NT2/D1 (cell line): ENCODE measurements at places on chromosomes 2 and 18.

GRCh38 chr2:15941871-15942710 lies 1.7 kb downstream of the MYCN start:
- no peak for DNase-seq

DNA sequence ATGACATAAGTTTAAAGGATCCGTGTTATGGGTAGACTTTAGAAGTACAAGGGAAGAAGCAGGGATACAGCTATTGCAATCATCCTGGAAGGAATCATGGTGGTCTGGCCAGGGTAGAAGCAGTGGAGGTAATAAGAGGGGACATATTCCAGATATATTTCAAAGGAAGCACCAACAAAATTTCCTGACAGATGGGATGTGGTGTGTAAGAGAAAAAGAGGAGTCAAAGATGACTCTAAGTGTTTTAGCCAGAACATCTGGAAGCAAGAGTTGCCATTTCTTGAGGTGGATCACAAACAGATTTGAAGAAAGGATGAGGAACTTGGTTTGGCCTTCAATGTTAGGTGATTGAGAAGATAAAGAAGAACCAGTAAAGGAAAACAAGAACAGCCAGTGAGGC lies 133.1 kb upstream of the CTAGE1 start:
- DNase-seq = no peak

DNA sequence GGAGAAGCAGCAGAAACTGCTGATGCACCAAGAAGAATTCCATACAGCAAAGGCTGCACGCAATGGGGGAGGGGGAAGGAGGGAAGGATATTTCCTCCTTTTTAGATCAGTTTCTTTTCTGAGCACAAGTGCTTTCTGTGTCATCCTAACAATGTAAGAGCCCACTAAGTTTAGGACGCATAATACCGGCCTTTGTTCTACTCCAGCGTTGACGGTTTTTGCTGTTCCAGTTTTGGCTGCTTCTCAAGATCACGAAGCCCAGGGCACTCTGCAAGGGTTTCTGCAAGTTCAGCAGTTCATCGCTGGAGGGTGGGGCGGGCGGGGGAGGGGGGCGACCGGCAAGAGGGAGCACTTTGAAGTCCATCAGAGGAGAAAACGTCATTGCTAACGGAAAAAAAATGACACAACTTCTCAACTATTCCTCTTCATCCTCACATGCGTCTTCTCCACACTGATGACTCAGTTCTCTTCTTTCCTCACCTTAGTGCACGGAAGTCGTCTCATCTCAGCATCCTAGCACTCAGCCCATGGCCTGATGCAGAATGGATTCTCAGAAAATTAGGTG lies 8.7 kb downstream of the FAM178B start:
- no peak for DNase-seq

DNA sequence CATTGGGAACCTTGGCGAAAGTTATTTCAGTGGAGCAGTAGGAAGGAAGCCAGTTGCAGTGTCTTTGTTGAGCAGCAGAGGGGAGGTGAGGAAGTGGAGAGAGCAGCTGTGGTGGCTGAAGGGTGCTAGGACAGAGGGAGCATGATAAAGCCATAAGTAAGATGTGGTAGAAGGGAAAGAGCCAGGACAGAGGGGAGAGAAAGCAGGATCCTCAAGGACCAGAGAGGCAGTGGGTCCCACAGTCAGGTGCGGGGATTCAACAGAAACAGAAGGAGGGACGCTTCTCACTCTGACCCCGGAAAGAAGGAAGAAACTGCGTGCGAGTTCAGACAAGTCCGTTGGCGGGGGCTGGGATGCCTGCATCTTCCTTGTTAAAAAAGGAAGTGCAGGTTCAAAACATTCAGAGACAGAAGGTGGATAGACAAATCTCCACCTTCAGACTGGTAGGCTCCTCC lies at the start of gene CXCR2:
CXCR2 (plus strand) TSS at position 403 of the 455 bp plus-strand sequence. CDS start 8,774 bp downstream, outside the sequence.
- no peak for DNase-seq

DNA sequence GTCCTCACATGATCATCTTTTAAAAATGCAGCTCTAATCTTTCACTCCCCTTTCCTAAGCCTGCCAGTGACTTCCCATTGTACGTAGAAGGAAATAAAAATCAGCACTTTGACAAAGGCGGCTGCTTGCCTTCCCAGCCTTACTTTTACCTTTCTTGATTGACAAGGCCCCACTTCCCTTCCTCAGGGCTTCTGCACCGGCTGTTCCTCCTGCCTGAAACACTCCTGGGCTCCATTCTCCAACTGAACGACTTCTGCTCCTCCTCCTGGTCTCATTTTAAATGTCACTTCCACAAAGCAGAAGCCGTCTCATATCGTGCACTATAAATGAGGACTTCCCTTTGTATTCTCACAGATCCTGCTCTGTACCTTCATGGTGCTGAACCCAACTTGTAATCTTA lies 56.1 kb downstream of the OSBPL6 start:
- no peak for DNase-seq

- DNase-seq = no peak
Observed at GRCh38 chr2:241061275-241061674, 40.8 kb downstream of the MTERF4 start.

DNA sequence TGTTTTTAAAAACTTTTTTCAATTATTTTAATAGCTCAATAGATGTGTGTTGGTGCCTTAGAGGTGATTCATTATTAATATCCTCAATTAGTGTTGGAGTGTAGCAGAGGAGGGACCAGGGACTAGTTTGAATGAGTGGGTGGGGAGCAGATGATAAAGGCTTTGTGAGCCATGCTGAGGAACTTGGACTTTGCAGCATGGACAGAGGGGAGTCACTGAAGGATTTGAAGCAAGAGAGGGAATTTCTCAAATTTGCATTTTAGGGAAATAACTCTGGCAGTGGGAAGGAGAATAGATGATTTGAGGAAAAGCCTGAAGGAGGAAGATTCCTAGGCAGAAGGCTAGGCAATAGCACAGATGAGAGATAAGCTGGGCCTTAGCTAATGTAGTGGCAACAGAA lies 42.3 kb upstream of the RMND5A start:
- no peak for DNase-seq

DNA sequence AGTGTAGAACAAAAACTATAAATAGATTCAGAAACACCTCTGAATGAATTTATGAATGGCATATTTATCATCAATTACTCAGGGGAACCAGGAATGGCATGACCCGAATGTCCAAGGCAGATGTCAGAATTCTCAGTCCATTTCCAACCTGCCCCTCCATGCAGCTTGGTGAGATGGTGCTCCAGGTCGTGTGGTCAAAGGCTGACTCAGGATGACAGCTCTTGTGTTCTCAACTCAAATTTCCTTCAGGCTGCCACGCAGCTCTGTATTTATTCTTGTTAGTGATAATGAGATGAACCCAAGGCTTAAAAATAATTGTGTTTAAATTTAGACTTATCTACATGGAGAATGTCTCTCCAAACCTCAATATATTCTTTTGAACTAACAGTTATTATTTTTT lies 146.9 kb downstream of the METTL4 start:
- no peak for DNase-seq

DNA sequence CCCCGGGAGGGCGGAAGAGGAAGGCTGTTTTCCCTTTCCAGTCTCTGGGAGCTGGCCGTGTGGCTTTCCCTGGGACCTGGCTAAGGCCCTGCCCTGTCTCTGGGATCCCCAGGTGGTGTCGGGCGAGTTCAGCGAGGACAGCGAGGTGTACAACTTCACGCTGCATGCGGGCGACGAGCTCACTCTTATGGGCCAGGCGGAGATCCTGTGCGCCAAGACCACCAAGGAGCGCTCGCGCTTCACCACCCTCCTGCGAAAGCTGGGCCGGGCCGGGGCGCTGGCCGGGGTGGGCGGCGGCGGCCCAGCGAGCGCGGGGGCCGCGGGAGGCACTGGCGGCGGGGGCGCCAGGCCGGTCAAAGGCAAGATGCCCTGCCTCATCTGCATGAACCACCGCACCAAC lies 11.2 kb downstream of the GAREM2 start:
- no peak for DNase-seq

- peak; percentile 87 for DNase-seq
Observed at GRCh38 chr2:105950521-105951383, 206.0 kb downstream of the NCK2 start.

DNA sequence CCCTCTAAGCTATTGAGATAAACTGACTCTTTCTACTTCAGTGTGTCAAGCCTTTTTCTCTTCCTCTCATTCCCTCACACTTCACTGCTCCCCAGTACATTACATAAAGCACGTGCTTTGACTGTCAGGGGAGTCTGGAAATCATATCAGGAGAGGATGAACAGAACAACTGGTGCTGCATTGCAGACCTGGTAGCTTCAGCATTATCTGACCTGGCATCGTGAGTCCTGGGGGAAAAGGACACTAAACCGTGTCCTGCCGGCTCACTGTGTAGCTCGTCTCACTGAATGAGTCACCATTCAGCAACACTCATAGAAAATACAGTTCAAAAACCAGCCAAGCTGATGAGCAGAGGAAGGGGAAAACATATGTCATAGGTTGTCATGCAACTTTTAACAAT lies 108.5 kb upstream of the UNC80 start:
- no peak for DNase-seq

- DNase-seq = no peak
Observed at GRCh38 chr18:79961527-79962291, 2.7 kb upstream of the HSBP1L1 start.

DNA sequence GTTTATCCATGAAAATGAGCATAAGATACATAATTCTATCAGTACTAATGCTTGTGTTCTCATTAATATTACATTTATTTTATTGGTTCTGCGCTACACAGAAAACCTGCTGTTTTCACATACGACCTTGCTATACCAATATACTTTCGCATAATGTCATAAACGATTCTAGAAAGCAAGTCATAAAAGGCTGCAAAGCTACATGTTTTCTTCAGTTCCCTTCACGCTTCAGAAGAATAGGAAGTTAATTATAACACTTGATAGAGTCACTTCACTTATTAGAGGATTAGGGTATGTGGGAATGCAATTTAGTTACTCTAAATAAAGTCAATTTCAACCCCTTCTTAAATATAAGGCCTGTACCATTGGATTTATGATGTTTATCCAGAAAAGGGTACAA lies 29.0 kb downstream of the PSME4 start:
- DNase-seq = no peak
